MM.1S (cell line): ENCODE measurements at places on chromosomes 12 and 14.

DNA sequence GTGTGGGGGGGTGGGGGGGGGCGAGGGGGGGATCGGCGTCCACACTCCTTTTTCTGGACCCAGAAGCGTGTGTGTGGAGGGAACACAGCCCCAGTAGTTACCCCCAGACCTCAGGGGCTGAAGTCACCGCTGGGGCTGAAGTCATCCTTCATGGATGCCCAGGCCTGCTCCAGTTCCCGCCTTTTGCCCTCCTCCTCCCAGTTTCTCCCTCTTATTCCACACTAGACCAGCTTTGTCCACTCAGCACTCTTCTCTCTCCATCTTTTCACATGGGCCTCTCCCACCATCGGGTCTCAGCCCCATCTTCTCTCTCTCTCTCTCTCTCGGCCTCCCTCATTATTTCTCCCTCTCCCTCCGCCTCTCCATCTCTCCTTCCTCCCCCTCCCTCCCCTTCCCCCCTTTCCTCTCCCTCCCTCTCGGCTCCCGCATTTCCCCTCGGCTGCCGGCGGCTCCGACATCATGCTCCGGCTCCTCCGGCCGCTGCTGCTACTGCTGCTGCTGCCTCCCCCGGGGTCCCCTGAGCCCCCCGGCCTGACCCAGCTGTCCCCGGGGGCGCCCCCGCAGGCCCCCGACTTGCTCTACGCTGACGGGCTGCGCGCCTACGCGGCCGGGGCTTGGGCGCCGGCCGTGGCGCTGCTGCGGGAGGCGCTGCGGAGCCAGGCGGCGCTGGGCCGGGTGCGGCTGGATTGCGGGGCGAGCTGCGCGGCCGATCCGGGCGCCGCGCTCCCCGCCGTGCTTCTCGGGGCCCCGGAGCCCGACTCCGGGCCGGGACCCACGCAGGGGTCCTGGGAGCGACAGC lies at the start of gene P3H3:
Gene P3H3, plus strand, starts transcription at position 426 of the 799 bp plus-strand sequence. Its CDS starts 34 bp downstream, at position 460.
- DNase-seq: no peak

DNA sequence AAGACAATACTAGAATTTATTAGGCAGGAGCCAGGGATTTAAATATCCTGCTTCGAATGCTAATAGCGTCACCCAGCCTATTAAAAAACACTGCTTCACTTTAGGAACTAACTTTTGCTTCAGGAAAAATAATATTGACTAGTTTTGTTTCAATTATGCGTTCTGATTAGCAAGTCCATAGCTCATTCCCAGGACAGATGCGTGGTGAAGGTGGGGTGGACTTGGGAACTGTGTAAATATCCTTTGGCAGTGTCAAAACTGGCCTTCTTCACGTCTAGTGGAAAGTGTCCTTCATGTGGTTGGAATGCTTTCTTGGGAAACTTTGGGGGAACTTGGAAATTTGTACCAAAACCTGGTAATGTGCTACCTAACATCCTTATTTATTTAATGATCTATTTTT lies 474.8 kb upstream of the NOVA1 start:
- no peak for DNase-seq

DNA sequence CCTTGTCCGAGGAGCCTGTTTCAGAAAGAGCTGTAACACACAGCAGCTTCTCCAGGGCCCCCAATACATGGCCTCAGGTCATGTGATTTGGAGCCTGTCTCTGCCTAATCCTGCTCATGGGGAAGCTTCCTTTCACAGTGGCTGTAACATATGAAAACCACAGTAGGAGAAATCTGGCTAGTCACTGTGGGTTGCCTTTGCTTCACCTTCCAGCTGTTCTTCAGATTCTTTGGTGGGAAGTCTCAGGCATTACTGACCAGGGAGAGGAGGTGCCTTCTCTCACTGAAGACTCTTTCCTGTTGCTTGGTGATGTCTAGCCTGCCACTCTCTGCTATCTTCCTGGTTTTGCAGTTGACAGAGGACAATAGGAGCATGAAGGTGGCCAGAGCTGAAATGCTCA lies 350.6 kb downstream of the DPF3 start:
- no peak for DNase-seq

- no peak for DNase-seq
Measured at GRCh38 chr14:32620303-32620702, 291.2 kb downstream of the AKAP6 start.

GRCh38 chr12:10700581-10700980 lies 22.5 kb downstream of the YBX3 start:
- no peak for DNase-seq

DNA sequence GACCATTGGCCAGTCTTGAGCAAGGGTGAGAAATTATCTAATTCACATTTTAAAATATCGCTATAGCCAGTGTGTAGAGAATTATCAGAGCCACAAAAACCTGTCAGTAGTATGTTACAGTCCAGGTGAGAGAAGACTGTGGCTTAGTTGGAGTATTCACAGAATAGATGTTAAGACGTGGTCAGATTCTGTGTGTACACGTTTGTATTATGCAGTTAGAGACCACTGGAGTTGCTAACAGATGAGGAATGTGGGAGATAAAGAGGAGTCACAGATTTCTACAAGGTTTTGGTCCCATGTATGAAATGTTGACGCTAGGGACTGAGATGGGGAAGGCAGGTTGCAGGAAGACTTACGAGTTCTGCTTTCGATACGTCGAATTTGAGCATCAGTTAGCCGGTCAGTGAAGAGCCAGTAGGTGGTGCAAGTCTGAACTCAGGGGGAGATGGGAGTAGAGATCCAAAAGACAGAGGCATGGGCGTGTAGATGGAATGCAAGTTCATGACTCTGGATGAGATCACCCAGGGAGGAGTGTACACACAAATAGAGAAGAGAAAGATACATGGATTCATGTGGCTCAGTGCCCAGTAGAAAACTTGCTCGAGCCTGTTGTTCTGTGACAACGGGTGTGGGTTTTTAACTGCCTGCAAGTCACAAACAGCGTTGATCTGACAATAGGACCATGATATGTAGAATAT lies 114.8 kb upstream of the FLRT2 start:
- DNase-seq: no peak

GRCh38 chr12:109387425-109388166 lies 39.9 kb downstream of the MYO1H start:
- DNase-seq: peak; percentile 72

DNA sequence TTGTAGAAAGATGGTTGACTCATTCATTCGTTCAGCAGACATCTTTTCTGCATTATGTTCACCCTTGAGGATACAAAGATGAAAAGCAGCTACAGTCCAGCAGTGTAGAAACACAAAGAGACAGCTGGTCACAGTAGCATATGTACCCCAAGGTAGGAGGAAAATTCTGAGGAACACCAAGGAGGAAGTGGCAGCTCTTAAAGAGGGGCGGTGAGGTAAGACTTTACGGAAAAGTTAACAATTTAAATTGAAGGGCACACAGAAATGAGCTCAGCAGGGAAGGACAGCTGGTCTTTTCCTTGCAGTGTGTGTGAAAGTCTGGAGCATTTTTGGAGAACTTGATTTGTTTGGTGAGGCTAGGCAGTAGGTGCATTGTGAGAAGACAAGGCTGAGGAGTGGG lies 3.5 kb downstream of the SLC35E3 start:
- DNase-seq: no peak

GRCh38 chr14:69615496-69616407 lies 4.4 kb downstream of the SUSD6 start:
- peak; percentile 81 for DNase-seq

DNA sequence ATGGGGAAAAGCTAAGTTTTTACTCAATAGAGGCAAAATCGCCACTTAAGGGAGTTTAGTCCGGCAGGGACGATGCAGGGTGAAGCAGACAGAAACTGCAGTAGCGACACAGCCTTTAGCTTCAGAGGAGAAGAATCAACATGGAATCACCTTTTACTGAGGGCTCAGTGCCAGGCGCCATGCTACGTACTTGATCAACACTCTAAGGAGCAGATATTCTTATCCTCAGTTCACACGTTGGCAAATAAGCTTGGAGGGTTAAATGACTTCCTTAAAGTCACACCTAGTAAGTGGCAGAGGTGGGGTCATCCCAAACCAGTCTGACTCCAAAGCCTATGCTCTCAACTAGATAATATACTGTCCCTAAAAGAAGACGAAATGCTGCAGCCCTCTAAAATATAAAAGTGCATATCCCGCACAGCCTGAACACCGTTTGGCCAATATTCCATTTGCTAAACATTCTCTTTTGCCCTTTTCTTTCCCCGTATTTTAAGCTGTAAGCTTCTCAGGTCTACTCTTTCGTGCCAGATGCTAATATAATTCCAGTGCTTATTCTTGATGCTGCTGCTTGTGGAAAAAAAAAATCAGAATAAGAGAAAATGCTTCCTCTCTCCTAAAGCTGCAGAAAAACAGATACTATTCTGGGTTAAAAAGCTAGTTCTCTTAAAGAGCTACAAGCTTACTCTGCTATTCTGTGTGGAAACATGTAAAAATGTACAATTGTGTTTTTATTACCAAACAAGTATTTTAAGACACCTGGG lies 10.9 kb downstream of the CCDC92 start:
- DNase-seq: no peak

DNA sequence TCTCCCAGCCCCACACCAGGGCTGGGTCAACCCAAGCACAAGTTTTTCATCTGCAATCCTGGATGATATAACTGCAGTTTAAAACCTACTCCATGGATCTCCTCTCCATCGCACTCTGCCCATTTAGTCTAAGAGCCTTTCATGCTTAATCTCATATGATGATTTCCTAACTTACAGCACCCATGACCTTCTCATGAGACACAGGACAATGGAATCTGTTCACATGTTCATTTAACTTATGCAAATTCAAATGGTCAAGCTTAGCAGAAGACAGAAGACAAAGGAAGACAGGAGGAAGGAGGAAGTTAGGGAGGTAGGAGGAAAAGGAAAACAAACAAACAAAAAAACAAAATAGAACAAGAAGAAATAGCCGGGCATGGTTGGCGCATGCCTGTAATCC lies 64.6 kb upstream of the PNMA1 start:
- DNase-seq: no peak

DNA sequence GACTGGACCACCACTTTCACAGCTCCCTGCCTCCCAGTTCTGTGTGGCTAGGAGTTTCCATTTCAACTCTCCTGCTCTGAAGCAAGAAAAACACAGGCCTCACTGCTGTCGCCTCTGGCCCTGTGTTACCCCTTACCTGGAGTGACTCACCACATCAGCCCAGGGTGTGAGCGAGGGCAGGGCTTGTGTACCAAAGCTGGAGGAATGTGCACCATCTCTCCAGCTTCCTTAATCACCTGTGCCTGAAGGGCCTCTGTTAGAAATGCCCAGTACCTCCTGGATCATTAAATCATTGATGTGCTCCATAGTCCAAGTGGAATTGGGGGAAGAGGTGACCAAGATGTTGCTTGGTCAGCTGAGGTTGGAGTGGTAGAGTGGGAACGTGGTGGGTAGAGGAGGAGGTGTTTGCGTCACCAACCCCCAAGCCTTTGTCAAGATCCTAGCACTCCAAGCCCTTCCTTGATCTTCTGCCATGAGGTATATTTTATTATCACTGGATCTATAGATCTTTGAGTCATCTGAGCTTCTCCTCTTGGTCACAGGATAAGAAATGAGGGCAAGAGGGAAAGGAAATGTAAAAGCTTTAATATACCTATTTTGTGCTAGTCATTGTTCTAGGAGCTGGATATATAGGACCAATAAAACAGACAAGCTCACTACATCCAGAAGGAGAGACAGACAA lies 51.3 kb downstream of the SSPN start:
- DNase-seq: no peak

DNA sequence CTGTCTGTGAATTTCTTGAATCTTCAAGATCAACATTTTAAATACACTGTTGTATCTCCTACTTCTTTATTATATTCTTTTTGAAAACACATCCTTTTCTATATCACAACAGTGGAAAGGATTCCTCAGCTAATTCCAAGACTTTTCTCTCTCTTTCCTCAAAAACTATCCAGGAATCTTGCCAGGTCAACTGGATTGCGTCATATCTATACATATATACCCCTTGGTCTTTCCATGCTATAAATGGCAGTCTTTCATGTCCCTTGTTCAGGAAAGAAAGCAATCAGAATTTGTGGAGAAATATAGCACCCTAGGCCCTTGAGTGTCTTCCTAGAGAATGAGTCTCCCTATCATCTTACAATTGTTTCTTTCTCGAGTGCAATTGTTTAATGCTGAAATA lies 149.0 kb downstream of the KCNA5 start:
- DNase-seq: no peak

DNA sequence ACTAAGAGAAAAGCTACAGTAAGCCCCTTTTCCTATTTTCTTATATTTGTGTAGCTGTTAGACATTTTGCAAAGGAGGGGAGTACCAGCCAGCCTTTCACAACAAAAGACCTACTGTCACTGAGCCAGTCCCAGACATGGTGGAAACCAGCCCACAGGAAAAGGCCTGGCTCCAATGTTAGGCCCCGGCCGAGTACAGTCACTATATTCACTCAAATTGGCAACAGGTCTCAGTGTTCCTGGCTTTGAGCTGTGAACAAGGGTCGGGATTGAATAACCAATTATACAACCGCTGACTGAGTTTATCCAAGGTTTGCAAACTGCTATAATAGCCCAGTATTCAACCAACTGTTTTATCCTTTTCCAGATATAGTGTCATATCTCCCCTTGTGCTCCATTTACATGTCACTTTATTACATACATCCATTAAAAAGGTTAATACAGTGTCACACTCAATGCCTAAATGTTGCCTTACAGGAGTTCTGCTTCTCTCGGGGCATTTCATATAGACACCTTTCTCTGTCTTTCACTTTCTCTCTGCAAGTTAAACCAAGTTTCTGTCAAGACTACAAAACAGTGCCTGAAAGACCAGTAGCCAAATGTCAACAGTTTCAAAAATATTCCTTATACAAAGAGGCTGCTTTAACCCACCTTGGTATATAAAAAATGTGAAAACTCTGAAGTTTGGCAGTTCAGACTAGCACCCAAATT lies 178.1 kb downstream of the SOX5 start:
- no peak for DNase-seq

GRCh38 chr12:94801745-94802144 lies 151.4 kb upstream of the TMCC3 start:
- no peak for DNase-seq

- DNase-seq: no peak
Measured at GRCh38 chr14:101130861-101131260, 227.3 kb upstream of the RTL1 start.

GRCh38 chr12:48420039-48420775 lies 52.2 kb upstream of the ANP32D start:
- DNase-seq: no peak

GRCh38 chr14:53391156-53391555 lies 238.0 kb upstream of the DDHD1 start:
- DNase-seq: no peak
